ENCODE measurements at places on chromosomes 4 and X. TPM values are rescaled to one million over a fixed set of nuclear protein-coding genes. Genes with fewer than 3 reads are reported as not detected.

DNA sequence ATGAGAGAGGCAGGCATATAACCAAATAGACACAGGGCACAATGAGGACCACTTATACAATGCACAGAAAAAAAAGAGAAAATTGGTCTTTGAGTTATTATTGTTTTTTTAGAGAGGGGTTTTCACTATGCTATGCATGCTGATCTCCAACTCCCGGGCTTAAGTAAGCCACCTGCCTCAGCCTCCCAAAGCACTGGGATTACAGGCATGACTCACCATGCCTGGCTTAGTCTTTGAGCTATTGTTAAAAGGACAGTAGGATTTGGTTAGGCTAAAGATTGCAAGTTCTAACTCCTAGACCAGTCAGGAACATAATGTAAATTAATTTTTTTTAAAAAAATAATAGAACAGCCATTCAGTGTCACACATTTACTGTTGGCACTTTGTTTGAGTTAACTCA, 340.1 kb downstream of the GPAT3 start:
- DNase-seq = peak; percentile 39
- no peaks in the 10 kb centered on the region for H3K27me3 ChIP-seq
- no peak overlapping the region for H3K27ac ChIP-seq
- no peaks in the 10 kb centered on the region for H3K4me1 ChIP-seq
- no peaks in the 10 kb centered on the region for H3K36me3 ChIP-seq
- H3K4me3 ChIP-seq = no peak overlapping the region

SASH3 gene
- not detected for total RNA-seq

- H3K36me3 ChIP-seq = no peaks in the 10 kb centered on the region
- H3K27me3 ChIP-seq = no peaks in the 10 kb centered on the region
- no peaks in the 10 kb centered on the region for H3K4me1 ChIP-seq
- no peak overlapping the region for H3K27ac ChIP-seq
These were observed 68.8 kb downstream of the ABLIM2 start for GRCh38 chr4:8089862-8090261.

DNA sequence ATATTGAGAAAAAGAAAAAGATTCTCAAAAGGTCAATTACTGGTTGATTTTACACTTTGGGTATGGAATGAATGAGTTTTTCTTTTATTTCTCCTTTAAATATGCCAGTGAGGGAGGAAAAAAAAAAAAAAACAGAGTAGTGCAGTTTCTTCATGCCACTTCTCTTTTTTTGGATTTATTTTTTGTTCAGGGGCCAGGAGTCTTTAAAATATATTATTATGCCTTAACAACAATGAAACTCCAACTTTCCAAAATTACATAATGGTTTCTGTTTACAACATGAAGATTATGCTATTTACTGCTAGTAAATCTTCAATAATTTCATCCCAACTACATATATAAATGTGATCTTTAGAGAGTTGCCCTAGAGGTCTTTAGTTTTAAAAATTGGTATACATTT, 31.9 kb downstream of the DTHD1 start:
- H3K4me1 ChIP-seq = no peaks in the 10 kb centered on the region
- no peak overlapping the region for H3K4me3 ChIP-seq
- no peak for DNase-seq
- no peaks in the 10 kb centered on the region for H3K27me3 ChIP-seq

GRCh38 chr4:82773057-82773456, 25.5 kb downstream of the SCD5 start:
- H3K27me3 ChIP-seq = no peaks in the 10 kb centered on the region
- H3K4me3 ChIP-seq = no peak overlapping the region
- no peaks in the 10 kb centered on the region for H3K36me3 ChIP-seq

- no peak overlapping the region for H3K27ac ChIP-seq
- H3K4me3 ChIP-seq = no peak overlapping the region
- peak; percentile 22 for DNase-seq
- no peaks in the 10 kb centered on the region for H3K4me1 ChIP-seq
- H3K36me3 ChIP-seq = no peaks in the 10 kb centered on the region
These were observed 34.0 kb upstream of the GNPDA2 start for GRCh38 chr4:44760142-44760898.

SYNPO2 gene
- 40.1 TPM for total RNA-seq

- no peak for DNase-seq
- no peaks in the 10 kb centered on the region for H3K27me3 ChIP-seq
- no peak overlapping the region for H3K27ac ChIP-seq
- H3K36me3 ChIP-seq = no peaks in the 10 kb centered on the region
- H3K4me3 ChIP-seq = no peak overlapping the region
These were observed 178.6 kb upstream of the MAMLD1 start for GRCh38 chrX:150184491-150184890.

- peaks cover 14% of the 10 kb centered on the region for H3K36me3 ChIP-seq
- no peak overlapping the region for H3K27ac ChIP-seq
- no peaks in the 10 kb centered on the region for H3K27me3 ChIP-seq
- DNase-seq = no peak
These were observed 59.5 kb upstream of the MSANTD1 start for GRCh38 chr4:3189459-3189858.

DNA sequence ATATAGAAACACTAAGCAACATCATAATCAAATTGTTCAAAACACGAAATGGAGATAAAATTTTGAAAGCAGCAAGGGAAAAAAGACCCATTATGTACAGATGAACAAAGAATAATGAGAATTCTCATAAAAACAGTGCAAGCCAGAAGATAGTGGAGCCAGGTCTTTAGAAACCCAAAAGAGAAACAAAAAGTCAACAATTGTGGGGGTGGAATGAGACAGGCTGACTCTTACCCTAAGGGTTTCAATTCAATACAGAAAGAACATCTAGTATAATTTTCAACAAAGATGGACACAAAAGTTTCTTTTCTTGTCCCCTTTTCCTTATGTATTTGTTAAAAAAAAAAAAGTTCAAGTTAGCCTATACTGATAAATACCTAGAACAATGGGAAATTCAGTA, 34.0 kb upstream of the MAGEB2 start:
- H3K4me3 ChIP-seq = no peak overlapping the region
- H3K27me3 ChIP-seq = no peaks in the 10 kb centered on the region
- H3K4me1 ChIP-seq = no peaks in the 10 kb centered on the region
- no peak for DNase-seq
- no peak overlapping the region for H3K27ac ChIP-seq

CASP3 gene
- total RNA-seq = 26.4 TPM

- no peak overlapping the region for H3K27ac ChIP-seq
- no peaks in the 10 kb centered on the region for H3K4me1 ChIP-seq
- no peaks in the 10 kb centered on the region for H3K27me3 ChIP-seq
- H3K4me3 ChIP-seq = no peak overlapping the region
- peak; percentile 27 for DNase-seq
- no peaks in the 10 kb centered on the region for H3K36me3 ChIP-seq
These were observed 21.8 kb upstream of the BBS12 start for GRCh38 chr4:122710434-122711308.

DNA sequence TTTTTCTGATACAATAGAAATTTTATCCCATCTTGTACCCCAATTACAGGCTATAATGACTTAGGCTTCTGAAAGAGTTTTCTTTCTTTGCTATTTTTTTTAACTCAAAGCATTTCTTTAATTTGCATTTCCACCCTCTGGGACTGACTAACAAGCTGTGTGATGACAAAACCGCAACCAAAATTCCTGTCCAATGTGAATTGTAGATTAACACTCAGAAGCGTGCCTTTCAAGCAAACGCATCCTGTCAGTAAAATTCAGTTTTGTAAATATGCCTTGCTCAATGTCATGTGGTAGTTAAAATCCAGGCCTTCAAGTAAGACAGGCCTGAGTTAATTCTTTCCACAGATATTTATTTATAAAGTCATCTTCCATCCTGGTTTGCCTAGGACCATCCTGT, 50.3 kb downstream of the STK32B start:
- H3K27me3 ChIP-seq = no peaks in the 10 kb centered on the region
- no peaks in the 10 kb centered on the region for H3K4me1 ChIP-seq
- DNase-seq = no peak

HERC3 gene
- total RNA-seq = 27.6 TPM

DNA sequence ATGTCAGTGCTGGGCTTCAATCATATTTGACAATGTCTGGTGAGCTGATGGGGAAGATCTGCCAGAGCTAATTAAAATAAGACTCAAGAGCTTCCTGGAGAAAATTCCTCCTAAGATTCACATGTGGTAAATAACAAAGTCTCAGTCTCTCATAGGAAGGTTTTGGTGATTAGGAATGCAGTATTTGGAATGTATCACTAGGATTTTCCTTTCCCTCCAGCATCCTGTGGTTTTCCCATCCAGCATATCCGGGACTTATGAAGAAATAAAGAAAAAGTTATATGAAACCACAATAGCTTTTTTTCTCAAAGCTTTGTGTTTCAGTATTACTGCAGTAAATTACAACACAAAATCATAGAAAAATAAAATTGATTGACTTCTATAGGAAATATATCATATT, 1597.1 kb downstream of the ADGRL3 start:
- no peaks in the 10 kb centered on the region for H3K27me3 ChIP-seq
- no peak for DNase-seq
- H3K27ac ChIP-seq = no peak overlapping the region
- H3K36me3 ChIP-seq = no peaks in the 10 kb centered on the region
- H3K4me3 ChIP-seq = no peak overlapping the region
- H3K4me1 ChIP-seq = no peaks in the 10 kb centered on the region

DNA sequence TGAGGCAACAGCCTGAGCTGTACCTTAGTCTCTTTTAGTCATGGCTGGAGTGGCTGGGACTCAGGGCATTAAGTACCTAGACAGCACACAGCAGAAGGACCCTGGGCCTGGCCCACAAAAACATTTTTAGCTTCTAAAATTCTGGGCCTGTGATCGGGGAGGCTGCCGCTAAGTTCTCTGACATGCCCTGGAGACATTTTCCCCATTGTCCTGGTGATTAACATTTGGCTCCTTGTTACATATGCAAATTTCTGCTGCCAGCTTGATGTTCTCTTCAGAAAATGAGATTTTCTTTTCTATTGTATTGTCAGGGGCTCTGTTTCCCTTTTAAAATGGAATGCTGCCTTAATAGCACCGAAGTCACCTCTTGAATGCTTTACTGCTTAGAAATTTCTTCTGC, 952.4 kb downstream of the TRAM1L1 start:
- H3K27me3 ChIP-seq = no peaks in the 10 kb centered on the region
- no peaks in the 10 kb centered on the region for H3K4me1 ChIP-seq
- DNase-seq = no peak
- H3K36me3 ChIP-seq = no peaks in the 10 kb centered on the region
- H3K4me3 ChIP-seq = no peak overlapping the region

DNA sequence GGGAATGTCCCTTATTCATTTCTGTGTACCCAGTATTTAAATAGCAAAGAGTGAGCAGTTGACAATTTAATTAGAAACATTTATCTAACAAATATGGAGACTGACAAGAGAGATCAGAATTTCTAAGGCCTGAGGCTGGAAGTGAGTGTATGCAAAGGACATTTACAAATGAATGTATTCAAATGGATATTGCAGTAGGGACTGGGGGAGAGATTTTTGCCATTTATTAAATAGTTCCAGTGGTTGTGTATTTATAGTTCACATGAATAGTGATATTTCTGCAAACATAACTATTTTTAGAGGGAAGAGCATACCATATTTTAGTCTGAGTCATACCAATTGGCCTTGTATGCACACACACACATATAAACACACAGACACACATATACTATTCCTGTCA, 592.4 kb downstream of the GLUD2 start:
- H3K4me3 ChIP-seq = no peak overlapping the region
- H3K27ac ChIP-seq = no peak overlapping the region
- no peak for DNase-seq
- H3K4me1 ChIP-seq = no peaks in the 10 kb centered on the region

- H3K4me1 ChIP-seq = no peaks in the 10 kb centered on the region
- no peaks in the 10 kb centered on the region for H3K36me3 ChIP-seq
- no peaks in the 10 kb centered on the region for H3K27me3 ChIP-seq
- no peak overlapping the region for H3K27ac ChIP-seq
- H3K4me3 ChIP-seq = no peak overlapping the region
These were observed 8.8 kb downstream of the TMEM255A start for GRCh38 chrX:120302434-120302833.

GRCh38 chr4:139665690-139666529, at the start of gene MGST2:
TSS of gene MGST2 (plus strand) at chr4:139665819. CDS start at chr4:139666020, 201 bp downstream.
- peaks cover 7% of the 10 kb centered on the region for H3K4me1 ChIP-seq
- peak within 1 kb of the TSS; percentile 61 for H3K27ac ChIP-seq
- peak; percentile 73 for DNase-seq
- H3K4me3 ChIP-seq = peak within 1 kb of the TSS; percentile 47
- no peaks in the 10 kb centered on the region for H3K27me3 ChIP-seq
- no peaks in the 10 kb centered on the region for H3K36me3 ChIP-seq

GRCh38 chr4:158176108-158176507, 3.3 kb upstream of the GASK1B start:
- H3K36me3 ChIP-seq = no peaks in the 10 kb centered on the region
- H3K27ac ChIP-seq = no peak overlapping the region
- peak; percentile 73 for DNase-seq
- peaks cover 2% of the 10 kb centered on the region for H3K4me1 ChIP-seq
- no peaks in the 10 kb centered on the region for H3K27me3 ChIP-seq

DNA sequence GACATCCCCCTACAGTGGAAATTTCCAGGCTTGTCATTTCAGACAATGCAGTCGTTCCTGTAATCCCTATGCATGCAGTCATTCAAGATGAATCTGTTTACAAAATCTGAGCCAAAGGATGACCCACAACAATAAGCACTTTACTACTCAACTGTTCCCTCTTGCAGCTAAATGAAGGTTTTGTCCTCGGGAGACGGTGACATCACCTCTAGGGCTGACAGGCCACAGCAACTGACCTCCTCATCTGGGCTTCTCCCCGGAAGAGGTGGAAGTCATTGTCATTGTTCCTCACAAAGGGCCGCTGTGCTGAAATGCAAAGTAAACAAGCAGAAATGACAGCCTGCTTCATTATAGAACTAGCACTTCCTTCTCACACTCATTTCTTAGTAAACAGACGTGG, 29.2 kb downstream of the CLRN2 start:
- no peaks in the 10 kb centered on the region for H3K4me1 ChIP-seq
- no peak for DNase-seq
- peaks cover 5% of the 10 kb centered on the region for H3K27me3 ChIP-seq

DNA sequence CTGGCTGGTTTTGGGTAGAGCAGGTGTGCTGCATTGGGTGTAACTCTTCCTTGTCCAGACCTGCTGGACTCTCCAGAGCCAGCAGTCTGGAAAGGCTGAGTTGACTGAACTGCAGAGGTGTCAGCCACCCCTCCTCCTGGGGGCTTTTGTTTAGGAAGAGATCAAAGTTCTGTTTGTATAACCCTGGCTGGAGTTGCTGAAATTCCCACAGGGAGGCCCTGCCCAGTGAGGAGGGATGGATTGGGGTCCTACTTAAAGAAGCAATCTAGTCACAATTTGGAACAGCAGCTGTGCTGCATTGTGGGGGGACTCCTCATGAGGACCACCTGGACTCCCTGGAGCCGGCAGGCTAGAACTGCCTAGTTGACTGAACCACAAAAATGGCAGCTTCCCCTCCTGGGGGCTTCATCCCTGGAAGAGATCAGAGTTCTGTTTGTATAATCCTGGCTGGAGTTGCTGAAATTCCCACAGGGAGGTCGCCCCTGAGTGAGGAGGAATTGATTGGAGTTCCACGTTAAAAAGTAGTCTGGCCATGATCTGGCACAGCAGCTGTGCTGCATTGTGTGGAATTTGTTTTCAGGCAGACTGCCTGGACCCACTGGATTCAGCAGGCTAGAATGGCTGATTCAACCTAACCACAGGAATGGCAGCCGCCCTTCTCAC, 264.9 kb upstream of the ZC4H2 start:
- H3K27me3 ChIP-seq = no peaks in the 10 kb centered on the region
- no peak overlapping the region for H3K27ac ChIP-seq
- DNase-seq = no peak
- no peaks in the 10 kb centered on the region for H3K4me1 ChIP-seq
- no peak overlapping the region for H3K4me3 ChIP-seq

- H3K27me3 ChIP-seq = no peaks in the 10 kb centered on the region
- no peak overlapping the region for H3K4me3 ChIP-seq
- no peaks in the 10 kb centered on the region for H3K4me1 ChIP-seq
- DNase-seq = peak; percentile 59
- peak overlapping the region; percentile 16 for H3K27ac ChIP-seq
- no peaks in the 10 kb centered on the region for H3K36me3 ChIP-seq
These were observed 2.3 kb upstream of the SOWAHD start for GRCh38 chrX:119755981-119756533.

Measured in fibroblast of lung (primary cell).